ENCODE measurements at places on chromosomes 2 and 18. TPM values are rescaled to one million over a fixed set of nuclear protein-coding genes. Genes with fewer than 3 reads are reported as not detected.

Gene UGT1A4
- total RNA-seq, result not detected

DNA sequence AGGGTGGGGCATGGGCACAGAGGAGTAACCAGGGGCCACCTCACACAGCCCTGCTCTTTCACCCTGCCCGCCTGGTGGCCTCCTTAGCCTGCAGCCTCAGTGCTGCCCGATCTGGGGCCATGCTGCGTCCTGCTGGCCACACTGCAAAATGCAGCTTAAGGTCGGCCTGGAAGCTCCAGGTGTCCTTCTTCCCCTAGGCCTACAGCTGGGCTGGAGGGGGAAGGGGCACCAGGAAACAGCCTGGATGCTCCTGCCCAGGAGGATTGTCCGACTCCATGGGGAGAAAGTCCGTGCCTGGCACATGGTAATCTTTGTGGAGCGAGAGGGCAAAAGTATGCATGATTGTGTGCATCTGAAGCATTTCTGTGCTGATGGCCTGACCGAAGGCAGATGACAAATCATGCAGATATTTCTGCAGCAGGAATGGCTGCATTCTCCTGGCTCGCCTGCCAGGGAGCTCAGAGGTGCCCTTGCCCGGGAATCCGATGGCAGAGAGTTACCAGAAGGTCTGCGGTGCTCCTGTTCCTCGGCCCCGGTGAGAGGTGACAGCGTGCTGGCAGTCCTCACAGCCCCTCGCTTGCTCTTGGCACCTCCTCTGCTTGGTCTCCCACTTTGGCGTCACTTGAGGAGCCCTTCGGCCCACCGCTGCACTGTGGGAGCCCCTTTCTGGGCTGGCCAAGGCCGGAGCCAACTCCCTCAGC is 12.8 kb upstream of the ALPP start:
- no peaks in the 10 kb centered on the region for H3K36me3 ChIP-seq
- H3K4me1 ChIP-seq, result peaks cover 24% of the 10 kb centered on the region
- H3K4me3 ChIP-seq, result no peak overlapping the region
- H3K27ac ChIP-seq, result no peak overlapping the region
- H3K27me3 ChIP-seq, result no peaks in the 10 kb centered on the region

Gene CSRNP3
- not detected for total RNA-seq

DNA sequence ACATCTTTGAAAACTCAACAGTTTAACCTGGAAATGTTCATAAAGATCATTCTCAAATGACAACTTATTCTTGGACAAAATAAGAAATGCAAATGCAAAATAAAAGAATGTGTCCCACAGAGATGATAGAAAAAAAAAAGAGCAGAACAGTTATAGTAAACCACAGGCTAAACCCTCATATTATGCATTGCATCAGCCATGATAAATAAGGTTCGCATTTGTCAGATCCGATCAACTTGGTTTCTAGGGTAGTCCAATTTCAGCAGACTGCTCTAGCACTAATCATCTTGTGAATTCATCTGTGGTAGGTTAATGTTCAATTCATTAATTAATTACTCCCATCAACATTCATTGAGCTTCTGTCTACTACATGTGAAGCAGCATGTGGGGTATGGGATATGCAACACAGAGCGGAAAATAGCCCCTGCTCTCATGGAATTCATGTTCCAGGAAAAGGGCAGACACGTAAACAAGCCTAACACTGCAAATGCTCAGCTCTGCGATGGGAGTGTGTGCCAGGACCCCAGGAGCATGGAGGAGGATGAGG is 316.2 kb upstream of the REV1 start:
- H3K27ac ChIP-seq, result no peak overlapping the region
- DNase-seq, result no peak
- H3K36me3 ChIP-seq, result no peaks in the 10 kb centered on the region
- no peak overlapping the region for H3K4me3 ChIP-seq
- H3K4me1 ChIP-seq, result no peaks in the 10 kb centered on the region

- peaks cover 3% of the 10 kb centered on the region for H3K4me1 ChIP-seq
- DNase-seq, result no peak
- H3K27ac ChIP-seq, result no peak overlapping the region
- H3K27me3 ChIP-seq, result peaks cover 28% of the 10 kb centered on the region
Measured at GRCh38 chr2:152198499-152198898, 22.9 kb upstream of the STAM2 start.

DNA sequence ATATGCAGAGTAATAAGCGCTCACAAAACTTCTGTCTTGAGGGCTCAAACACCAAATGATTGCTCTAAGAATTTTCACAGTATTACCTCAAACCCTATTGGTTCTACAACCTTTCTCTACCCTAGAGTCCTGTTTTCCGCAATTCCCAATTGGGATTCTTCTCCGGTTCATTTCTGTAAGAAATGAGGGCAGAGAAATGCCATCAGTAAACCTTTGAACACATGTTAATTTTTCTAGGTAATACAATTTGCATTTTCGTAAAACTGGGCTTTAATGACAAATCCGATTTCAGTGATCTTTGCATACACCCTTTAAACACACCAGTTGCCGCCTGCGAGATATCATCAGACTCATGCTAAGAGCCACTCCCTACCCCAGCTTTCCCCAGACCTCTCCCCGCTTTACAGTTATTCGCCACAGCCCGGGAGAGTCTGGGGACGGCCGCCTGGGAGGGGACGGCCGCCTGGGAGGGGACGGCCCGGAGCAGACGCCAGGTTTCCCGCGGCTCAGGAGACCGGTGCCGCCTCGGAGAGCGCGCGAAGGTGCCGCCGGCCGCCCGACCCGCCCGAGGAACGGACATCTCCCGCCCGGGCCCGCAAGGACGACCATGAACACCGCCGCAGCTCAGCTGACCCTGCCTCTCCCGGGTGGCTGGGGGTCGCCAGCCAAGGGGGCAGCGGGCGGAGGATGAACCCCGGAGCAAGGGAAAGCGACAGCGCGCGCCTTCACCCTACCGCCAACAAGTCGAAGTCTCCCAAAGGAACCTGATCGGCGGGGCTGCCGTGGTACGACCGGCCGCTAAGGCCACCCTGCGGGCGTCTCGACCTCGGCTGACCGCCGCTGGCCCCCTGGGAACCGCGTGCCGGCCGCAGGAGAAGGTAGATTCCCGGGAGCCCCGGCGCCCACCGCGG is 463 bp downstream of the SMC6 start:
- no peaks in the 10 kb centered on the region for H3K27me3 ChIP-seq
- H3K4me3 ChIP-seq, result peak overlapping the region; percentile 85
- peaks cover 5% of the 10 kb centered on the region for H3K36me3 ChIP-seq
- H3K4me1 ChIP-seq, result peaks cover 31% of the 10 kb centered on the region

Gene UGT1A9
- total RNA-seq, result not detected

GRCh38 chr18:70398076-70398475 is 109.2 kb downstream of the SOCS6 start:
- H3K36me3 ChIP-seq, result no peaks in the 10 kb centered on the region
- no peaks in the 10 kb centered on the region for H3K4me1 ChIP-seq
- no peak for DNase-seq
- no peak overlapping the region for H3K4me3 ChIP-seq
- H3K27ac ChIP-seq, result no peak overlapping the region
- H3K27me3 ChIP-seq, result no peaks in the 10 kb centered on the region

Data from activated naive CD4-positive, alpha-beta T cell treated with anti-CD3 and anti-CD28 coated beads for 36 hours (primary cell).